ENCODE measurements at places on chromosomes 2 and 18. TPM values are rescaled to one million over a fixed set of nuclear protein-coding genes. Genes with fewer than 3 reads are reported as not detected.

Gene CIAO1
- 76.4 TPM for total RNA-seq

- no peak for DNase-seq
Observed at GRCh38 chr2:106187273-106187891, 6.7 kb downstream of the UXS1 start.

- DNase-seq, result no peak
Observed at GRCh38 chr2:203688798-203689197, 17.6 kb upstream of the CD28 start.

Gene ANKRD29
- total RNA-seq, result 14.4 TPM

- no peak for DNase-seq
Observed at GRCh38 chr2:241994086-241994485, 124.6 kb downstream of the RTP5 start.

Gene NLRC4
- 0.63 TPM for total RNA-seq

DNA sequence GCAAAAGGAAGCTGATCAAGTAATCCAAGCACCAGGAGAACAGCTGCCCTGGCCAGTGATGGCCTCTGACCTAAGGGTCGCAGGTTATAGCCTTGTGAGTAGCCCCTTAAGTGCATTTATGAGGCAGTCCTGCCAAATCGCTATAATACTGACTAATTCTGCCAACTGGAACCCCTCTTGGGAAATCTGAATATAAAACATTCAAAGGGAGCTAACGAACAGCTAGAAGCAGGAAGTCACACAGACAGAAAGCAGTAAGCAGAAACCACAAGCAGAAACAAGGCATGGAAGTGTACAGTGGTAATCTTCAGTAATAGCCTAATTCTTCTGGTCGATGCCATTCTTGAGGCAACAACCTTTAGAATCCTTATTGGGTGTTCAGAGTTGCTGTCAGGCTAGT, 521.3 kb downstream of the METTL4 start:
- no peak for DNase-seq

- no peak for DNase-seq
Observed at GRCh38 chr2:25960920-25961319, 21.4 kb downstream of the KIF3C start.

GRCh38 chr2:126837966-126838715, 60.5 kb upstream of the TEX51 start:
- DNase-seq, result peak; percentile 87

Gene AMER3
- not detected for total RNA-seq

DNA sequence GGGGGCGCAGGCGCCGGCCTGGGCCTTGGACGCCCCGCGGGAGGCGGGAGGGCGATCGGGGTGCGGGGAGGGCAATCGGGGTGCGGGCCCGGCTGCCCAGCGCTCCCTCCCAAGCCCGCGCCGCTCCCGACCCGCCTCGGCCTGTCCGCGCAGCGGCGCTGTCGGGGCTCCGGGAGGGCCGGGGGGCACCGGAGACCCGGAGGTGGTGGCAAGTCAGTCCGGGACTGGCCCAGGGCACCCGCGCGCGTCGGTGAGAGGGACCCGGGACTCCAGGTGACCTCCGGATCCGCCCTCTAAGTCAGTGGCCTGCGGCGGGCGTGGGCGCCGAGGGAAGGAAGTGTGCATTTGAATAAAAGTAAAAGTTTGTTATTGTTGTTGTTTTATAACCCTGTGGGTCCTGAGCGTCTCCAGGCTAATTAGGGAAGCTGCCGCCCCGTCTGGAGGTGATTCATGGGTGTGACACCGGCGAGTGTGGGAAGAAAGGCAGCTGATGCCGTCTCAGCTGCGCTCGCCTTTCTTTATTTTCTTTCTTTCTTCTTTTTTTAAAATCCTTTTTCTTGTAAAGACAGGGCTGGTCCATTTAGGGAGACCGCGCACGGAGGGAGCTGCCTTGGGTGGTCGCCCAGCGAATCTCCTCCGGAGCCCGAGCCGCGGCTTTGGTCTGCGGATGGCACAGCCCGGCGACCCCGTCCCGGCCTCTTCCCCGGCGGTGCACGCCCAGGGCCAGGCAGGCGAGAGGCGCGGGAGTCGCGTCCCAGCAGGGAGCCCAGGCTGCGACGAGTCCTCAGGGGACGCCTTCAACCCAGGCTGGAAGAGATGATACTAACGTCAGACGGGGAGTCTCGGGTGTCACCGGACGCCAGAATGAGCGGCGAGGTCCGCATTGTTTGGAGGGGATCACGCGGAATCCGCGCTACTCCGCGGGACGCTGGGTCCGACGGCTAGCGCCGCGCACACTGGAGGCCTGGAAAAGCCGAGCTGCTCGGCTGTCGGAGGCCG, 627 bp upstream of the CRACDL start:
- peak; percentile 81 for DNase-seq

DNA sequence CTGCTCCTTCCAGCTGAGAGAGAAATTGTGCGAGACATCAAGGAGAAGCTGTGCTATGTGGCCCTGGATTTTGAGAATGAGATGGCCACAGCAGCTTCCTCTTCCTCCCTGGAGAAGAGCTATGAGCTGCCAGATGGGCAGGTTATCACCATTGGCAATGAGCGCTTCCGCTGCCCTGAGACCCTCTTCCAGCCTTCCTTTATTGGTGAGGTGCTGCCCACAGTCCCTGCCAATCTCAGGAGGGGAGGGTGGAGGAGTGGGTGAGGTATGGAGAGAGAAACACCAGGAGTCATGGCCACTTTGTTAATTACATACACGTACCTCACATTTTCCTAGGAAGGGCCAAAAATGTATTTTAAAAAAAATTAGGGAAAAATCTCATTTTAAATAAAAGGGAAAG, 12.0 kb upstream of the DGUOK start:
- DNase-seq, result no peak

Gene NDUFS1
- 101 TPM for total RNA-seq

GRCh38 chr2:168978461-168978861, 52.7 kb downstream of the ABCB11 start:
- DNase-seq, result no peak

DNA sequence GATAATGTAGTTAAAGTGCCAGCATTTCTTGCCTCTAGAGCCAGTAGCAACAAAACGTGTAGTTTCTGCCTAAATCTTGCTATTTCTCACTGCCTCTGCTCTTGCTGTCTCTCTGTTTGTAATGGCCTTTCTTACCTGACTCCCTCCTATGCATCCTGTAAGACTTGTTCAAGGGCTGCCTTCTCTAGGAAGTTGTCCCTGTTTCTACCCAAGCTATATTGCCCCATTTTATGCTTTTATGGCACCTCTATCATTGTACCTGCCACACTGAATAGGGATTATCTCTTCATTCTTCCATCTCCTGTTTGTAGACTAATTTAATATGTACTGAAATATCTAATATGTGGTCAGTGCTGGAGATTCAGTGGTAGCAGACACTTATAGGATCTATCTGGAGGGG, 49.2 kb downstream of the PLCL1 start:
- no peak for DNase-seq

GRCh38 chr2:219125225-219125885, 35.3 kb downstream of the NHEJ1 start:
- DNase-seq, result no peak

DNA sequence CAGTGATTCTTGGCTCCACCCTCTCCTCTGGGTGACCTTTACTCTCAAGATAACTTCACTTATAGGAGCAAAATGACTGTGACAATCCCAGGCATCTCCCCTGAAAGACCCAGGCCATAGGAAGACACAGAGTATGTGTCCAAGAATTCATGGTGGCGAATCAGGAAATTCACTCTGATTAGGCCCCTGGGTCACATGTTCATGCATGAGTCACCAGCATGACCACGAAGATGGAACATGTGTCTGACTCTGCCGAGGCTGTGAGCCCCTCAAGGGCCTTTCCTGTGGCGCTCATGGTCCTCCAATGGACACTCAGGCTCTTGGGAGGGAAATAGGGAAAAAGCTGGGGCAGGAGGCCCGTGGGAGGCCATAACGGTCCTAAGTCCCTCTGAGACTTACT, 74.0 kb upstream of the TEX51 start:
- peak; percentile 66 for DNase-seq

- DNase-seq, result no peak
Observed at GRCh38 chr18:4299395-4299794, 155.7 kb downstream of the DLGAP1 start.

Gene SH3BP4
- total RNA-seq, result 25.3 TPM

GRCh38 chr2:145016711-145017110, 496.8 kb upstream of the ZEB2 start:
- no peak for DNase-seq

DNA sequence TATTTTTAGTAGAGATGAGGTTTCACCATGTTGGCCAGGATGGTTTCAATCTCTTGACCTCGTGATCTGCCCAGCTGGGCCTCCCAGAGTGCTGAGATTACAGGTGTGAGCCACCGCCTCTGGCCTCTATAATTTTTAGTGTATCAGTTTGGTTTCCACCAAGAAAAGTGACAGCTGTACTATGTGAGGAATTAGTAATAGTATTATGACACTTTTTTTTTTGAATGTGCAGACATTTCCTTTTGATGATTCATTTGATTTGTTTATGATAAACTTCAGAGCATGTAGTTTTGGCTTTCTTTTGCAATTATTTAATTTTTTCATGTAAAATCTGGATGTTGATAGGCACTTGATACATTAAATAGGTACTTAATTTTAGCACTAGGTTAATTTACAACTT, 61.5 kb downstream of the PTPN4 start:
- DNase-seq, result no peak

Gene MC5R
- not detected for total RNA-seq

Gene TEKT4
- not detected for total RNA-seq

Gene SLC9A4
- not detected for total RNA-seq

GRCh38 chr2:172207911-172208310, 105.2 kb upstream of the DLX2 start:
- DNase-seq, result no peak

- no peak for DNase-seq
Observed at GRCh38 chr2:38394903-38395341, 17.8 kb upstream of the ATL2 start.

DNA sequence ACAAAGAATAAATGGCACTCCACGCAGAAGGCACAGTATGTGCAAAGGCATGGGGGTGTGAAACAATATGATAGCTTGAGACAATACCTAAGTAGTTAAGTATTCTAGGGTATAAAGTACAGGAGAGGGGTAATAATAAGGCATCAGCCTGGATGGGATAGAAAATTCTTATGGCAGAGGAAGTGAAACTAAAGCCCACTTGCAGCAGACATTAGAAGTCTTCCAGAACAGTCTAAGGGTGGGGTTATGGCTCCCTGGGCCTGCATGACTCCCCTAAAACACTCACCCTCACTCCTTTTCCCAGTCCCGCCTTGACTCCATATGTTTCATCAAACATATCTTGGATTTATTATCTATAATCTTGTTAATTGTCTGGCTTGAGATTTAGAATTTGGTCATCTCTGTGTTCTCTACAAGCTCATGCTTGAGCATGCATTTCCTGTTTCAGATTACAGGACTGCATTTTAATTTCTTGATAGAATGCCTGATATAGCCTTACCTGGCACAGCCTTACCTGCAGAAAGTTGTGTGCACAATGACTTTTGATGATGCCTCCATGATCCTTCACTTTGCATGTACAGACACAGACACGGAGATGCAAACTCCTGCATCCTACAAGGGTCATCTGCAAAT, 28.5 kb upstream of the TMBIM1 start:
- no peak for DNase-seq

Gene IL1RN
- not detected for total RNA-seq

DNA sequence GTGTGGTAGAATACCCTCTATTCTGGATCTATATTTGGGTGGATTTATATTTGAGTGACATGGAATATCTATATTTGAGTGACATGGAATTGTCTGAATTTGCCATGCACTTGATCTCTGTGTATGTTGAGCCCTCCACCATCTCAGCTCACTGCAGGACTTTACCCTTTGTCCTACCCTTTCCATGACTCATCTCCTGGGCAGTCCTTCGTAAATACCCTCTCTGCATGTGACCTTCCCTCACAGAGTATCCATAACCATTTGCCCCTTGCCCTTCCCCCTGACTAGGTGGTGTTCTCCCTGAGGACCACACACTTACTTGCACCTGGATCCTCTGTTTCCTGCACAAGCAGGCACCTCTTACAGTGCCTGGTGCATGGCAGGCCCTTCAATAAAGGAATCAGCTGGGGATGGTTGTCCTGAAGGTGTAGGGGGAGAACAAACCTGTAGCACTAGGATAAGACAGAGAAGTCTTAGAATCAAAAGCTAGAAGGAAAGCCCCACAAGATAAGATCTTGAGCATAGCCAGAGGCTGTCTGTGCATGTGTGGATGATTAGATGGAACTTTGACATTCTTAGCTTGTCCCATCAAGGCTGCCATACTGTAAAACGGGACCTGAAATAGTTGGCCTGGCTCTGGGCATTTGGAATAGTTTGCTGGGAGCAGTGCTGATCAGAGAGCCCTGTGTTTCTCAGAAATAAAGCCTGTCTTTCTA, 230.4 kb downstream of the FHOD3 start:
- peak; percentile 47 for DNase-seq

Gene SERPINB7
- not detected for total RNA-seq

DNA sequence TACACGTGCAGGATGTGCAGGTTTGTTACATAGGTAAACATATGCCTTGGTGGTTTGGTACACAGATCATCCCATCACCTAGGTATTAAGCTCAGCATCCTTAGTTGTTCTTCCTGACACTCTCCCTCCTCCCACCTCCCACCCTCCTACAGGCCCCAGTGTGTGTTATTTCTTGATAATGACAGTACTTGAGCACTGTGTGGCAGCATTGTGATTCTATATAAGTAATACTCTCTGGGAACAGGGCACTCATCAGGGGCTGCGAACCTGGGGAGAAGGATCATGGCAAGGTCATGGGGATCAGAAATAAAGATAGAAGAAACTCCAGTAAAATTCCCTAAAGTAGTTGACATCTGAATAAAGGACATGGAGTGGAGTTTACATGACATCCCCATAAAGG, 1256.2 kb upstream of the CRIM1 start:
- DNase-seq, result no peak

Gene LCT
- total RNA-seq, result not detected

- no peak for DNase-seq
Observed at GRCh38 chr2:152523091-152523490, 188.1 kb downstream of the FMNL2 start.

- DNase-seq, result no peak
Observed at GRCh38 chr2:101899265-101899664, 92.5 kb upstream of the IL1R2 start.

Data from esophagus muscularis mucosa (tissue), 4 donors.